ENCODE measurements at places on chromosomes 5 and 9.

DNA sequence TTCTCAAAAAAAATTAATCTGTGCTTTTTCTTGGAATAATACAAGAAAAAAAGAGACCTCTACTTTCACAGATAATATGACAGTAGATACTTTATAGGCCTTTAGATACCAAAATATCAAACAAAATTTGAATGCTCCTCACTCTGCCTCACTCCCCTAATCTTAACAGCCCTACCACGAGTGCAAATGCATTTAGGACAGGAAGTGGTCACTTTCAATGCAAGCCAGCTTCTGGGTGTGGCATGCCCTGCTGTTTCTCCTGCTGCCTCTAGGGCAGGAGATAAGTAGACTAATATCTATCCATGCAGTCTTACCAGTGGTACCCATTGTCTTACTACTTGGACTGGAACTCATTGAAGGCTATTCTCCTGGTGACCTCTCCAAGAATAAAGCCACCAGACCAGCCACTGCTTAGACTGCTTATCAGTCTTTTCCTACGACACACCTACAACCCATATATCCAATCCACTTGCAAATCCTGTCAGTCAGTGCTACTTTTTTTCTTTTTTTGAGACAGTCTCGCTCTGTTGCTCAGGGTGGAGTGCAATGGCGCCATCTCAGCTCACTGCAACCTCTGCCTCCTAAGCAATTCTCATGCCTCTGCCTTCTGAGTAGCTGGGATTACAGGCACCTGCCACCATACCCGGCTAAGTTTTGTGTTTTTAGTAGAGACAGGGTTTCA lies 23.0 kb downstream of the FRRS1L start:
- DNase-seq, result no peak

DNA sequence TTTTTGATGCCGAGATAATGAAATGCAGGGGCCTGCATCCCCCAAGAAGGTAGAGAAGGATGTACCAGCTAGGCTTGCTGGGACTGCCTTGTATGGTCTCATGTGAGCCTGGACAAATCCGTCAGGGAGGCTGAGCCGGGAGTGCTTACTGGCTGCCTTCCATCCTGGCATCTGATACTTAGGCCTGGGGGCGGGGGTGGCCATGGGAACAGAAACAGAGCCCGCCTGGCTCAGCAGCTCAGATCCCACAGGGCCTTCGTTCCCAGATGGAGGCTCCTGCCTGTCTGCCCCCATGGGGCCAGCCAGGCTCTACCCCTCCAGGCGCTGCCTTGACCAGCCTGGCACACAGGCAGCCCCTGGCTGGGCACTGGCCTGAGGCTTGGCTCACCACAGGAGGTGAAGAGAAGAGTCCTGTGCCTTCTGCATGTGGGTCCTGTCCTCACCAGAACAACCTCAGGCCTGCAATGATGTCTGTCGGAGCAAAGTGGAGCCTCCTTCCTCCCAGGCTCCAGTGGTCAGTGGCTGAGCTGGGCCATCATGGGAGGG lies 10.5 kb upstream of the SPATA31E1 start:
- peak; percentile 37 for DNase-seq

DNA sequence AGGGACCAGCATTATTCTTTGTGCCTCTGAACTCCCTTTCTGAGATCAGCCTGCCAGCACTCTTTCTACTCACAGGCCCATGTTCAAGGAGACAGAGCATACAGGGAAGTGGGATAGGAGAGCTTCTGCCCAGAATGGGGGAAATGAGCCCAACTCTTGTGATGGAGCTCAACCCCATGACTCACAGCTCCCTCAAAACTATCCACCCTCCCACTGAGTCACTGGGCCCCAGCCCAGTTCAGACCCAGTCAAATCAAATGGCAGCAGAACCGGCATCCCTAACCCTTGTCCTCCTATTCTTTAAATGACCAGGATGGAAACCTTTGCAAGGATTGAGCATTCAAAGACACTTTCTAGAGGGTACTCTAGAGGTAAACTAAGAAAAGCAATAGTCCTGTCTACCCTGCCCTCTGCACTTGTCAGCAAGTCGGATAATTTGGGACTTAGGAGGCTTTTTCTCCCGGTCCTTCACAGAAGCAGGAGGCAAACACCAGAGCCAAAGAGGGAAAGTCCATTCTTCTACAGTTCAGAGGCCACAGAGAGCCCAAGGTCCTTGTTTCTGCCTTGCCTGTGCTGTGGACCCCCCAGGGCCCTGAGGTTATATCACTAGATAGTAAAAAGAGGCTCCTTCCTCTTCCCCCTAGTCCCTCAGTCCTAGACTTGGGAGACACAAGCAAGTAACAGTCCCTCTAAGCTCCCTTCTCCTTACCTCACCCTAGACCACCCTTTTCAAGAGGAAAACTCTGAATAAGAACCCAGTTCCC lies 3.2 kb downstream of the ATOSB start:
- no peak for DNase-seq

GRCh38 chr9:12785260-12785770 lies 10.5 kb downstream of the LURAP1L start:
- DNase-seq, result no peak

- no peak for DNase-seq
These were observed 18.1 kb upstream of the SSBP2 start for GRCh38 chr5:81768935-81769452.
